ENCODE measurements at places on chromosomes 4 and X.

DNA sequence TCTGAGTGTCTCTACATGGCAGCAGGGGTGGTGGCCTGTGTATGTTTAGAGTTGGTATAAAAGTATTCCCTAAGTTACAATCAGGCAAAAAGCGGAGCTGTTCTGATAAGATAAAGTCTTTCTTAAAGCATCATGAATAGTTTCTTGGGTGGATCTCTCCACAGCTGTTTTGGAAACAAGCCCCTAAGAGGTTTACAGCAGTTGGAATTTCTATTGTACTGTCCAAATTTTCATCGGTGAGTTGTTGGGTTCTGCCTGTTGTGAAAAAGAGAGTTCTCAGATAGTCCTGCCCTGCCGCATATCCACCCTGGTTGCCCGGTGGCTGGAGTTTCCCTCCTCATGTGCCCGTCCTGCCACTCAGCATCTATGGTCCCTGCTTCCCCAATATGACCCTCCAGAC is 50.1 kb downstream of the C4orf51 start:
- no peak for DNase-seq

DNA sequence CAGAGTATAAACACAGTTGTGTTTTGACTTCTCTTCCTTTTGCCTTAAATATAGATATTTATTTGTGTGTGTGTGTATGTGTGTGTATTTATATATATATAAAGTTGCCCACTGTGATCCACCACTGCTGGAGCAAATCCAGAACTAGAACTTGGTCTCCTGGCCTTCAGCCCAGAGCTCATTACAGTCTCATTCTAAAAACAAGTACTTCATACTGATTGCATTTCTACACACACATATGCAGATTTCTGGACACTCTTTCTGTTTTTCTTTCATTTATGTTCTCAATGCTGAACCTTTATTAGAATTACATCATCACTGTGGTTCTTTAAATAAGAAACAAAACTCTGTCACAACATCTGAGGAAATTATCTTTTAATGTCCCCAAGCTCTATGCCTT is 381 bp downstream of the TXK start:
- no peak for DNase-seq

DNA sequence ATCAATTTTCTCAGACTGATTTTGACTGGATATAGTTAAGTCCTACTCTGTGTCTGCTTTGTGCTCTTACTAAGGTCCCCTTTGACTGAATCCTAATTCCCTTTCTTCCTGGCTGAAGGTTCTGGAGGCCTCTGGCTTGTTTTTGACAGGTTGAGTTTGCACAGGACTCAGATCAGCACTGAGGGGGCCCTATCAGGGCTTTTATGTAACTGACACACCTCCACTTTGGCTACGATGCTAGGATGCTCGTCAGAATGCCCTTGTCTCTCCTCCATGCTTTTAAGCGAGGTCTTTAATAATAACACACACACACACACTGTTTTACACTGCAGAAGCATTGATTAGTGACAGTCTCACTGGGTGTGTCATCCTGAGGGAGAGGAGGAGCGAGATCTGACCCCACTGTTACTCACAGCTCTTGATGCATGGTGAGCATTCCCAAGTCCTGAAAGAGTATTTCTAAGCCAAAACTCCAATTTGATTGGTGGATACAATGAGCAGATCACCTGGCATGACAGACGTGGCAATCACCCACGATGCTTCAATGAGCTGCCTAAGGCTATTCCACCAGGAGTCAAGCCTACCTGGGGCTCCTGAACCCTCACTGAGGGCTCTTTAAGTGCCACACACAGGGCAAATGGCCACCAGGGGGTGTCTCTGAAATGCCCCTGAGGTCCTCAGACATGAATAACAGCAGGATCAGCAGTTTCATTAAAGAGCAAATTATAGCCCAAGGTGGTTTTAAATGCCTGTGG is 130.4 kb upstream of the CPEB2 start:
- no peak for DNase-seq

GRCh38 chrX:69627744-69628143 is 11.8 kb downstream of the EDA start:
- no peak for DNase-seq

DNA sequence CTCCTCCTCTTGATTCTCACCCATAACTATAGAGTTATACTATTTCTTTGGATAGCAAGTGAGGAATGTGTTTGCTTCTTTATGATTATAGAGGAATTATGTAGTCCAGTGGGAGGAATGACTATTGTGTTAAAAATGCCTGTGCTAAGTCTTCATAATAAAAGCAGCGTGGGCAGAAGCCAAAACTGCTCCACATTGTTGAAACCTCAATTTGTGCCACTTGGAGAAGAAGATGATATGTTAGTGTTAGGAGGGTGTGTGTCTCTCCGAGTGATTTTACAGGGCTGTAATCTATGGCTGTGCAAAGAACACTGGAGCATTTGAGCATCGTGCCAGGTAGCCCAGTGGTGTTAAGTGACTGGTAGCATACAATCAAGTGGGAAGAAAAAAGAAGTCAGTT is 74.3 kb downstream of the FRAS1 start:
- DNase-seq = no peak

DNA sequence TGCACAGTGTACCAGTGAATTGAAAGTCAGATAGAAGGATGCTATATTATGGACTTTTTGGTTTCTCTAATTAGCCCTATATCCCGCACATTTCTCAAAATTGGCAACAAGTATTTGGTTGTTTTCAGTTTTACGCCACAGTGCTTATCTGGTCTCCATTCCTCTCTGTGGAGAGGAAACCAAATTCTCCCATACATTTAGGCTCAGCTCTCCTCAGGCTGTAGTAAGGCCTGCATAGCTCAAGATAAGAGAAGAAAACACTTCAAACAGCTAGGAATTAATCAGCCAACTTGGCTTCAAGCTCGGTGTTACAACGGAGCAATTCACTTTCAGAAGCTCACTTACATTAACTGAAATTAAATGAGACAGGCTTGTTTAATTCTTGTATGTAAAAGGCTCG is 263.2 kb downstream of the PDHA2 start:
- no peak for DNase-seq

DNA sequence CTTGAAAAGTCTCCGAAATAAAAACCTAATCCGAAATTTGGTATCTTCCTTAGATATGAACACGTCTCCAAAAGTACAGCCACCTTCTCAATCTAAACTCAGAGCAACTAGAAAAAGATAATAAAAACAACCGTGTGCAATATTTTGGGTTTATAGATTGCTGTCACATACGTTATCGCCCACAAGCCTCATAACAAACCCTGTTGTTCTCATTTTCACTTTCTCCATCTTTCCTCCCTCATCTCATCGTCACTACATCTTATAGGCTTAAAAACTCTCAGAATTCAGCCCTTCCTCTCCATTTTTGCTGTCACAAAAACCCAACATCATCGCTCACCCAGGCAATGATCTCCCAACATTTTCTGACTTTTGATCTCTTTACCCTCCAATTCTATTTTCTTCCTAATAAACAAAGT is 448 bp upstream of the SCFD2 start:
- no peak for DNase-seq

- DNase-seq = no peak
Observed at GRCh38 chrX:13547671-13548070, 21.7 kb upstream of the EGFL6 start.

- no peak for DNase-seq
Observed at GRCh38 chr4:79991601-79992000, 81.4 kb downstream of the ANTXR2 start.

DNA sequence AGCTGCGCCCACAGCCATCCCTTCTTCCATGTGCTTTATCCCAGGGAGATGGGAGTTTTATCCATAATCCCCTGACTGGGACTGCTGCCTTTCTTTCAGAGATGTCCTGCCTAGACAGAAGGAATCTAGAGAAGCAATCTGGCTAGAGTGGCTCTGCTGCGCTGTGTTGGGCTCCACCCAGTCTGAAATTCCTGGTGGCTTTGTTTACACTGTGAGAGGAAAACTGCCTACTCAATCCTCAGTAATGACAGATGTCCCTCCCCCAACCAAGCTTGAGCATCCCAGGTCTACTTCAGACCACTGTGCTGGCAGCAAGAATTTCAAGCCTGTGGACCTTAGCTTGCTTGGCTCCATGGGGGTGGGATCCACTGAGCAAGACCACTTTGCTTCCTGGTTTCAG is 116.9 kb upstream of the AR start:
- DNase-seq = no peak

DNA sequence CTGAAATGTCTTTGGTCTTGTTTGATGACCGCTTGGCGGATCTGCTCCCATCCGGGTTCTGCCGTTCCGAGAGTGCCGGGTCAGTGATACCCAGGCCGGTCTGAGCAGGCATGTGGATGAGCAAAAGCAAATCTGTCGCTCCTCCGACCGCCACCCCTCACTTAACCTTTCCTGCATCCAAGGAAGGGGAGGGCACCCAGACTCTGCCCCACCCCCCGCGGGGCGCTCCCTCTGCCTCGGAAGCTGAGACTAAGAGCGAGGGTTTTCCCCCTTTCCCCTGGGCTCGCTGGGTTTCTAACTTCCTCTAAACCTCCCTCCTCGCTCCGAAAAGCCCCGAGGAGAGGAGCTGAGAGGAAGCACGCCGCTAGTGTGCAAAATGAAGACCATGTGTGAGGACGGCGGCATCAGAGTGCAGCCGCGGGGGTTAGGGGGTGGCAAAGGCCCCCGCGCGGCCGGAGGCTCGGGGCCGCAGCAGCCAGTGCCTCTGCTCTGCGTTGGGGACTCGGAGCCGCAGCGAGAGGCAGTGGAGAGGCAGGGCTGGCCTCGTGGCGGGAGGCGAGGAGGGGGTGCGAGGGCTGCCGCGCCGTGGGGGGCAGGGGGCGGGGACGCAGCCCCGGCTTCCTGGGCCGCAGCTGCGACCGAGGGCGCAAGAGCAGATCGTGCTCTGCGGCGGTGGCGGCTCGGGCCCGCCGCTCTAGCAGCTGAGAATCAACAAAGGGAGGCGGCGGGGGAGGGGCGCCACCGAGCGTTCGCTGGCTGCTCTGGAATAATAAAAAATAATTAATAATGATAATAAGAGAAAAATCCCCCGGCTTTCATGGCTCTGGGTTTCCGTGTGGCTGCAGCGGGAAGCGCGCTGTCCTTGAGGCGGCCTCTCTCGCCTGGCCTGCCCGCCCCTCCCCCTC is 55.8 kb upstream of the BCOR start:
- DNase-seq = peak; percentile 64

- no peak for DNase-seq
Observed at GRCh38 chr4:2867758-2868491, 24.3 kb downstream of the ADD1 start.

DNA sequence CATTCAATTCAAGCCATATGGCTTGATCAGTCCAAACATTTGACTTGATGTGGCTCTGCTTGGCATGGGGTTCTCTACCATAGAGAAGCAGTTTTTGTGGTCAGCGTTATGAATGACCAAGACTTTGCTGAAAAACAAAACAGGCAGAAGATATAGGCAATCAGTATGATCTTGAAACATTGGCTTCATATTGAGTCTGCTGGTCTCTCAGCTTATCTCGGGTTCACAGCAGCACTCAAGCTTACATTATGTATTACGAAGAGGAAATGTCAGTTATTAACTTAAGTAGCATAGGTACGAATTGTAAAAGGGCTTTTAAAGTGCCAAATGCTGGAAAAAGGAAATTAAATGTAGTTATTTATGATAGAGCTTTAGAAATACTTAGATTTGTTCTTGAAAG is 99.0 kb downstream of the AFF2 start:
- no peak for DNase-seq

GRCh38 chr4:125091-125771 is 930 bp downstream of the ZNF718 start:
- DNase-seq = no peak

- no peak for DNase-seq
Observed at GRCh38 chr4:185559915-185560281, 24.6 kb upstream of the PDLIM3 start.

DNA sequence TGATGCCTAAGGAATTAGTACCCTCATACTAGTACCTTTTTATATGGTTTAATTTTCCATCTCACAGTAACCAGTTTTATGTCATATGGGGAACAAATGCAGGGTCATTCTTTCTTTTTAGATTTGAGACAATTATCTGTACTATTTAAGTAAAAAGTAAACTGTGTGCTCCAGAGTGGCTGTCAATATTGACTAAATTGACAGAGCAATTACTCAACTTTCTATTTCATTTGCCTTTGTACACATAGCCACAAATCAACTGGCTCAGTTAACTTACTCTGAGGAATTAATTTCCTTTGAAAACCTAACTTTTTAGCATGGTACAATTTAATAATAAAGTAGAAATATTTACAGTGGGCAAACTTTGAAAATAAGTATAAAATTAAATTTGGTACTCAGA is 28.5 kb upstream of the TEX13C start:
- DNase-seq = no peak

DNA sequence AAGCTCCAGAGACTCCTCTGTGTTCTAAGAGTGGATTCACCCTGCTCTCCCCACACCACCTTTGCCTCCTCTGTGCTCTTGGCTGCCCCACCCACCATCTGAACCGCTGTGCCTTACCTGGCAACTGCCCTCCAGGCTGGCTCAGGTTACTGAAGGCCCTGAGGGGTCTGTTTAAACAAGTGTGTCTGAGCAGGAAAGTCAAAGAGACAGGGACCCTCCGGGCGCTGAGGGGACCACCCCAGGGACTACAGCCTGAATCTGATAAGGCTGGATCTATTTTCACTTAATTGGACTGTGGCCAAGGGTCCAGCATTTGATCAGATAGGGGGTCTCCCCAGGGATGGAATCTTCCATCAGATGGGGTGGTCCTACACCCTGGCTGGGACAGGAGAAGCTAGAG is 10.4 kb upstream of the MSX1 start:
- no peak for DNase-seq

DNA sequence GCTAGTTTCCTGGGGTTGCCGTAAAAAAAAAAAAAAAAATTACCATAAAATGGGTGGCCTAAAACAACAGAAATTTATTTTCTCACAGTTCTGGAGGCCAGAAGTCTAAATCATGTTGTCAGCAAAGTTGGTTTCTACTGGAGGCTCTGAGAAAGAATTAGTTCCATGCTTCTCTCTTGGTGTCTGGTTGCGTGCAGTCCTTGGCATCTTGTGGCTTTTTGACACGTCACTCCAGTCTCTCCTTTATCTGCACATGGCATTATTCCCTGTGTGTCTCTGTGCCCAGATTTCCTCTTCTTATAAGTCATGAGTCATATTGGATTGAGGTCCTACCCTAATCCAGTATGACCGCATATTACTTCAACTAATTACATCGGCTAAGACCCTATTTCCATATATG is 38.7 kb downstream of the SPATA4 start:
- DNase-seq = no peak

GRCh38 chr4:153988492-153989363 is 199.8 kb upstream of the SFRP2 start:
- no peak for DNase-seq

GRCh38 chr4:76581077-76581962 is 146.3 kb downstream of the SHROOM3 start:
- DNase-seq = no peak

DNA sequence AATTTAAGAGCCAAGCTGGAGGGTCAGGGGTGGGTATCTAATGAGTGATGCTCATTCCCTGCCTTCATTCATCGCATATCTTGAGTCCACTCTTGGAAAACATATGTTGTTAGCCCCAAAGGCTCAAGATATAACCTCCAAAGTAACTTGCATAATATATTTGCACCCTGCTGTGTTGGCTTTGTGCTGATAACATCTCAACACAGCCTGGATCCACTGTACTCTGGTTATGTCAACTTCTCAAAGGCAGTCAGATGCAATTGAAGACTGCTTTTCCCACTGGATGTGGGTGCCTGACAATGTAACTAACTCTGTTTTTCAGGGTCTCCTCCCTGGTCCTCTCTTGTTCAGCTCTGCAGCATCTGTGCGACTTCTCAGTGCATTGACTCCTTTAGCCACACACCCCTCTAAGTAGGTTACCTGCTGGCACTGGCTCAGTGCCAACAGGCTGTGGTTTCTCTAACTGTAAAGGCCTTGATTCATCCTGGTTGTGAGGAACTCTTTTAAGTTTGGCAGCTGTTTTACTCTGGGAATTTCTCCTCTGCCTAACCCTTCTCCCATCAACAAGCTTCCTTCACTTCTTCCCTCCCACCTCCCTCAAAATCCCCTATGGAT is 28.1 kb downstream of the SLC16A2 start:
- peak; percentile 14 for DNase-seq

All from NCI-H2107 (cell line).